ENCODE measurements at places on chromosomes 1 and 21.

GRCh38 chr1:243315455-243315854 lies 59.6 kb downstream of the SDCCAG8 start:
- no peak for DNase-seq

GRCh38 chr1:39507230-39507928 lies 15.9 kb downstream of the BMP8A start:
- no peak for DNase-seq

GRCh38 chr21:15204970-15205286 lies 140.1 kb upstream of the NRIP1 start:
- no peak for DNase-seq

- no peak for DNase-seq
Observed at GRCh38 chr1:187336441-187337168, 507.9 kb downstream of the PLA2G4A start.

GRCh38 chr21:26405735-26406361 lies 167.2 kb downstream of the CYYR1 start:
- DNase-seq, result no peak

DNA sequence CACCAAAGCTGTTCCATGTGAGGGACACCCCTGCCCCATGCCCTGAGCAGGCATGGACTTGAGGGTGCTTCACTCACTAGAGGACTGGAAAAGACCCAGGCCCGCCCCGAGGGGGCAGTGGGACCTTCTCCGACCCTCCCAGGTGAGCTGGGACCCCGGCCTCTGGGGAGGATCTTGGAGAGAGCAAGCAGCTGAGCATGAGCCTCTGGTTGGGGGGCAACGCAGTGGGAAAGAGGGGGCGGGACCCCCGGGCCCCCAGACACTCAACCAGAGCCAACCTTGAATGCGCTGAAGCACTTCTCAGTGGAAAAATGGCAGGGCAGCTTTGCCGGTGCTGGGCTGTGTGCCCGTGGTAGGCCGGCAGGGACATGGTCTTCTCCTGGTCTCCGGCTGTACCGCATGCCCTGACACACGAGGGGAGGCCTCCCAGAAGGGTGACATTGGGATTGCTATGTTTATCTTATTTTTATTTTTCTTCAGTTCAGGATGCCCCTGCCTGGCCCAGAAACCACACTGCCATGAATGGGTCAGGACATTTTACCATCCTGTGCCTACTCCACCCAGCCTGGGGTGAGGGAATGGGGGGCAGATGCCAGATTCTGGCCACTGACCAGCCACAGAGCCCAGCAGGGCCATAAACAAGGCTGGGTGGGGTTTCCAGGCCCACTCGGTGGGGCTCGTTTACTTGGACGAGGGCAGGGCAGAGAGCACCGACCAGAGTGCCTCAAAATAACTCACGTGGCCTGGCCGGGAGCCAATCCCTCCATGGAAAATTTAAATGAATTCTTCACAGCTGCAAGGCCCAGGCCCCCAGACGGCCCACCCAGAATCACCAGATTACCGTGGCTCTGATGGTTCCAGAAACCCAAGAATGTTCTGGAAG lies 17.2 kb upstream of the LAPTM5 start:
- DNase-seq, result no peak

DNA sequence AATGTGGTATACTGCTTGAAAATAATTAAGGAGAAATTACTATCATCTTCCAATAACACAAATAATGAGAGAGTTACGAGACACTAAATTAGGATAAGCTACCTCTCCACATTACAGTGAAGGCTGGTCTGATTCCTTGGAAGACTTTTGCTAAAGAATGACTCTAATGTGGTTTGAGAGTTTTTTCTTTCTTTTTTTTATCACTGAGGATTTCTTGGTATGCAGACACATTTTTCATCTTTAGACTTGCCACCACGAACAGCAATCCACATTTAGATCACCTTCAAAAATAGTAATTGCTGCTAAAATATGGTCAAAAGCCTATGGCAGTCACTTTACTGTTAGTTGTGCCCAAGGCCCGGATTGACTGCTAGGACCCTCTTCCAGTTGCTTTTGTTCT lies 16.6 kb upstream of the TMEM35B start:
- DNase-seq, result no peak

All from activated naive CD4-positive, alpha-beta T cell treated with anti-CD3 and anti-CD28 coated beads, Interleukin-2, amount 10 ng/mL, durations not matched to agents 7 days and 5 days (primary cell).